LHCN-M2 (cell line): ENCODE measurements at places on chromosomes 3 and 15. TPM values are rescaled to one million over a fixed set of nuclear protein-coding genes. Genes with fewer than 3 reads are reported as not detected.

Gene CAND2
- total RNA-seq, result 0.90 and 2.1 TPM in 2 replicates

Gene ZPLD1
- total RNA-seq, result 1.1 and 1.2 TPM in 2 replicates

Gene GRAMD1C
- total RNA-seq, result 2.2 TPM in 2 replicates

Gene SH3GL3
- not detected in 2 replicates for total RNA-seq

Gene ARPP21
- 2.1 and 7.1 TPM in 2 replicates for total RNA-seq

Gene CHRNB4
- total RNA-seq, result not detected in 2 replicates

Gene BCL2A1
- 0.32 TPM in 1 of 2 replicates, not detected in the other for total RNA-seq

Gene GOLGA6D
- total RNA-seq, result not detected in 2 replicates

Gene RPL39L
- 11.9 and 23.9 TPM in 2 replicates for total RNA-seq

Gene SLC12A1
- not detected in 2 replicates for total RNA-seq

Gene UTS2B
- 0.26 and 0.57 TPM in 2 replicates for total RNA-seq

Gene GOLGA6L4
- total RNA-seq, result 0.45 and 0.69 TPM in 2 replicates

Gene PDZRN3
- 6.5 and 6.7 TPM in 2 replicates for total RNA-seq

Gene PLD1
- 1.1 and 1.5 TPM in 2 replicates for total RNA-seq

Gene SLC6A1
- total RNA-seq, result under 0.01 TPM in 1 of 2 replicates, not detected in the other

Gene CRYBG3
- 16.8 and 18.8 TPM in 2 replicates for total RNA-seq

Gene CFAP91
- total RNA-seq, result 0.19 and 1.3 TPM in 2 replicates

Gene C2CD4B
- total RNA-seq, result not detected in 2 replicates

Gene FGD5
- total RNA-seq, result not detected in 2 replicates

Gene LRRC15
- total RNA-seq, result 0.06 TPM in 2 replicates

Gene SNRPN
- 178 and 234 TPM in 2 replicates for total RNA-seq

Gene CLSTN2
- total RNA-seq, result 0.13 and 0.17 TPM in 2 replicates

Gene CCDC33
- not detected in 2 replicates for total RNA-seq

Gene ANKRD34C
- total RNA-seq, result not detected in 2 replicates

Gene IQCB1
- 18.9 and 21.4 TPM in 2 replicates for total RNA-seq

Gene DGKG
- 2.2 and 4.1 TPM in 2 replicates for total RNA-seq

Gene CACNA2D3
- under 0.01 and 0.06 TPM in 2 replicates for total RNA-seq

Gene DALRD3
- total RNA-seq, result 42.5 and 45.7 TPM in 2 replicates

Gene CHRD
- total RNA-seq, result 0.11 and 1.7 TPM in 2 replicates

Gene RAB7A
- 54.9 and 91.4 TPM in 2 replicates for total RNA-seq

Gene KLHL40
- 0.06 TPM in 1 of 2 replicates, not detected in the other for total RNA-seq

Gene GOLGA8G
- under 0.01 and 0.11 TPM in 2 replicates for total RNA-seq

Gene AGBL1
- total RNA-seq, result under 0.01 TPM in 1 of 2 replicates, not detected in the other

Gene CHL1
- total RNA-seq, result not detected in 2 replicates

Gene LRRK1
- total RNA-seq, result 0.17 and 0.26 TPM in 2 replicates

Gene CLDN18
- 0.06 TPM in 1 of 2 replicates, not detected in the other for total RNA-seq

Gene TAGLN3
- not detected in 2 replicates for total RNA-seq

Gene CSPG4
- total RNA-seq, result 16.4 and 21.0 TPM in 2 replicates

Gene PRR20G
- not detected in 2 replicates for total RNA-seq

Gene ZDHHC19
- total RNA-seq, result not detected in 2 replicates

Gene ALCAM
- total RNA-seq, result 94.7 and 107 TPM in 2 replicates

Gene WDR5B
- 4.7 and 6.0 TPM in 2 replicates for total RNA-seq

Gene GOLGA8O
- total RNA-seq, result 0.51 and 0.80 TPM in 2 replicates

Gene LARP6
- 43.6 and 45.0 TPM in 2 replicates for total RNA-seq

Gene BCHE
- total RNA-seq, result 0.19 and 0.29 TPM in 2 replicates

Gene MINAR1
- total RNA-seq, result 0.26 and 0.52 TPM in 2 replicates

Gene SPG21
- 96.8 and 99.6 TPM in 2 replicates for total RNA-seq

Gene DENND6A
- 9.8 and 14.8 TPM in 2 replicates for total RNA-seq

Gene CPN2
- not detected in 2 replicates for total RNA-seq
